GM03348 (cell line): ENCODE measurements at places on chromosomes 6 and 20.

DNA sequence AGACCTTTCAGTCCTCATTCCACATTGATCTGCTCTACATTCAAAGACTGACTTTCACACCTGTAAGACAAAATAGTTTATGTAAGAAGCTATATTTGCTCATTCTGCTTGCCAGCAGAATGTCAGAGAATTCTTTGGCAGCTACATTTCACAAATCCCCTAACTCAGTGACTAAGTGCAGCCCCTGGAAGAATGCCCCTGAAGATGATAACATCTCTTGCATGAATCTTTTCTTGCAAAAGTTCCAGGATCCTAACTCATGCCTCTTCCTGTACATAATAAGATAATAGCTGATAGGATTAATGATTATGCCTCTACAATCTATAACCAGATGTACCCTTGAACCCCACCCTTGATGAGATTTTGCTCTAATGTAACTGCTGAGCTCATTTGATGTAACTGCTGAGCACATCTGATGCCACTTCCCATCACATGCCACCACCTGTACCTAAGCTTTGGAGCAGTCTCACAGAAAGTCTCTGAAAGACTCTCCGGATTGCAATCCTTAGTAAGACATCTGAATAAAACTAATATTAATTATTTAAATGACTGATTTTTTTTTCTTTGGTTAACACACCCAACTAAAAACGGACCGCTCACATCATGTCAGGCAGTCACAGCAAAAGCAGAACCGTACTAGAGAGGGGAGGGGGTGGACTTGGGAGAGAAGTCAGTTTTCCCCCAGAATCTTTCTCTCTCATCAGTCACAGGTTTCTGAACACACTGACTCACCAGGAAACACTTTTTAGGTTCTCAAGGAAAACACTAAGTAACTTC is 684 bp upstream of the DNAH8 start:
- no peak for DNase-seq

DNA sequence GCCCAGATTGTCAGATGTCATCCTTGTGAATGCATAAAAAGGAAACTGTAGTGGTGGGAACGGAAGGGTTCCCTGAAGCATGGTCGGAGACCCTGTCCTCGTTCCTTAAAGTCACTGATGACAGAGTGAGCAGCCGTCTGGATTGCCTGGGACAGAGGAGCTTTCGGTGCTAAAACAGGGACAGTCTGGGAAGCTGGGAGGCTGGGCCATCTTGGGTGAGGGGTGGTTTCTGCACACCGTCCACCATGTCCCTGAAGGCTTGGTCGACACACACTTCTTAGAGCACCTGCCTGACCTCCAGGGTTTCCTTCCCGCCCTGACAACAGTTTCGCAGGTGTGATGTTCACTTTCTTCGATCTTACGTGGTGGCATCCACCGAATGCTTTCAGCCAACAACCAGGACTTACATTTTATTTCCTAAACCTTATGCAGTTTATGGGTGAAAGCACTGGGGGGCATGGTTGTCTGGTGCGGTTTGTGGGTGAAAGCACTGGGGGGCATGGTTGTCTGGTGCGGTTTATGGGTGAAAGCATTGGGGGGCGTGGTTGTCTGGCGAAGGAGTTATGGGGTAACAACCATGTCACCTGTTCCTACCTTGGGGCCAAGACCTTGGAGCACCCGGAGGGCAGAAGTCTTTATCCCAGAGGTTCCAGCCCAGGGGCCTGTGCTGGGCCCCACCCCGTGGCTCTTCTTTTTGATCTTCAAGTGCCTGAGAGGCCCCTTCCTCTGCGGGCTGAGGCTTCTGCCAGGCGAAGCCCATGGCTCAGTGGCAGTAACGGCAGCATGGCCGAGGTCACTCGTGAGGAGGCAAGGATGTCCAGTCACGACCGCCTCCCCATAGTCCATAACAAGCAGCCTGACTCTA is 81.7 kb upstream of the FRMD1 start:
- DNase-seq, result no peak

GRCh38 chr6:52909531-52909930 is at the start of gene GSTA3:
TSS of gene GSTA3 (minus strand) at chr6:52909698. CDS start at chr6:52905834, 3,864 bp downstream.
- peak; percentile 14 for DNase-seq

DNA sequence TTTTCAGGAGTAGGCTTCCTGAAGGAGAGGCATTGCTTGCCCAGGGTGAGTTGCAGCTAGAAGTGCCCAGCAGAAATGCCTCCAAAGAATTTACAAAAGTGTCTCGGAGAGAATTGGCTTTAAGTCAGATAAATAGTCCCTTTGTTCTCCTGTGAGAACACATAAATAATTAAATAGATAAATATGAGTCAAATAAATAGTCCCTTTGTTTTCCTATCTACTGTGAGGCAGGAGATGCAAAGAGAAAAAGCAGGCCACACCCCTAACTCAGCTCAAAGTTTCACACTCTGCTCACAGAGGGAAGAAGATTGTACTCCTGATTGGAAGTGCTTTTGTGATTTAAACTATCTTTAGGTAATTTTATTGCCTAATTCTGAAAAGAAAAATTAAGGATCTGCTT is 180.7 kb upstream of the PRSS16 start:
- DNase-seq, result no peak

DNA sequence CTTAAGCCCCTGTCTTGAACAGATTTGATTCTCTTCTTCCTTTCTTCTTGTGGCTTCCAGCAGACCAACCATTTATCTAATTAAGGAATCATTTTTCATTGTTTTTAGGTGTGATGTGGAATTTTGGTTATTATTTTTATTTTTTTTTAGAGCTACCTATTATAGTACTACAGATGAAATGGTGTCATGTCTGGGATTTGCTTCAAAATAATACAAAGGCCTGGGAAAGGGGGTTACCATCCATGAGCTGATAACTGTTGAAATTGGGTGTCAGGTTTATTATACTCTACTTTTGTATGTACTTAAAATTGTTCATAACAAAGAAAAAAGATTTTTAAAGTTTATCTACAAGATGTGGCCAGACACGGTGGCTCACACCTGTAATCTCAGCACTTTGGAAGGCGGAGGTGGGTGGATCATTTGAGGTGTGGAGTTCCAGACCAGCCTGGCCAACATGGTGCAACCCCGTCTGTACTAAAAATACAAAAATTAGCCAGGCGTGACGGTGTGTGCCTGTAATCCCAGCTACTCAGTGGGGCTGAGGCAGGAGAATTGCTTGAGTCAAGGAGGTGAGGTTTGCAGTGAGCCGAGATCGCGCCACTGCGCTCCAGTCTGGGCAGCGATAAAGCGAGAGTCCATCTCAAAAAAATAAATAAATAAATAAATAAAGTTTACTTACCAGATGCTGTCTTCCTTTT is 561 bp downstream of the IL22RA2 start:
- DNase-seq, result no peak

GRCh38 chr6:108294297-108294726 is 542 bp upstream of the AFG1L start:
- DNase-seq, result no peak

GRCh38 chr6:104431096-104431495 is 428.6 kb downstream of the HACE1 start:
- DNase-seq, result no peak

GRCh38 chr6:170460641-170461040 is 92.5 kb downstream of the PSMB1 start:
- no peak for DNase-seq

DNA sequence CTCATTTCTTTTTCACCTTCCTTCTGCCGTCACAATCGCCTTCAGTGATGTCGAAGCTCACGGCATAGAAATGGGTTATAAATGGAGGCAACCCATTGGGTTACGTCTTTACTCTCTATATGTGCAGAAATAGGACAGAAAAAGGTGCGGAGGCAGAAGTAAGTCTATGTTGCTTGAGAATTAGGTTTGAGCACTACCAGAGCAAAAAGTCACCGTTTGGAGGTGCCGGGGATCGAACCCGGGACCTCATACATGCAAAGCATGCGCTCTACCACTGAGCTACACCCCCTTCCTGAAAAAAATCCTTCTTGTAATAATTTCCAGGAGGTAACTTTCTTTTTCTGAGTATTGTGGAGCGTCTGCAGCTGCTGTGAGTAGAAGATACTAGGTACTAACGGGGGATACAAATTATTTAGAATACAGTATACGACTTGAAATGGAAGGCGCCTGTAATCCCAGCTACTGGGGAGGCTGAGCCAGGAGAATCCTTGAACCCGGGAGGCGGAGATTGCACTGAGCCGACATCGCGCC is 134.2 kb downstream of the TRIM27 start:
- DNase-seq, result peak; percentile 31

DNA sequence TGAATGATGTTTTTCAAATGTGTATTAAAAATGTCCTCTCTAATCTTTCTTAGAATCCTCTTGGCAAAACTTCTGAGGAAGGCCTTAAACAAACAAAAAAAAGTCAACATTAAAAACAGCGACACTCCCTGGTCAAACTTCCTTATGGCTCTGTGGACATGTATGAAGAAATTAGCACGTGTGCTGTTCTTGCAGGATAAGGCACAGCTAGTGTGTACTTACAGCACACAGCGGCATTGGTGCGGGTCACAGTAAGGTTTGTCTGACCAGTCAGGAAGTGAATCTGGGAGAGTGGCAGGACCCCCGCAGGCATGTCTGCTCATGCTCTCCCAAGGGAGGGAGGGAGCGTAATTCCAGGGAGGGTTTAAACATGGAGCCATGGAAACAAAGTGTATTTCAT is 38.8 kb downstream of the SLC22A1 start:
- DNase-seq, result no peak

DNA sequence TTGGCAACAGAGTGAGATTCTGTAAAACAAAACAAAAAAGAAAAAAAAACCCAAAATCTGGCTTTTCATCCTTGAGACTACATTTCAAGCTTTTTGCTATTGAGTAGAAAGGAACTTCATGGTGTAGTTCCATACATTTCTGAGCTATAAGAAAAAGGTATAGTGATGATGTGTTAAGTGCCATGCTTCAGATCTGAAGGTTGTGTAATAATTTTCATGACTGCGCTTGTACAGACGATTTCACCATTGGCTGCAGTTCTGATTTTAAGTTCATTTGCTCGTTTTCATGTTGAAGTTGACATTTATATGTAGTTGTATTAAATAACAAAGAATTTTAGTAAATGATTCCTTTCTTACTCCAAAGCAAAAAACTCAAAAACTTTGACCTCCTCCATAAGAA is 247.6 kb downstream of the ARID1B start:
- no peak for DNase-seq

DNA sequence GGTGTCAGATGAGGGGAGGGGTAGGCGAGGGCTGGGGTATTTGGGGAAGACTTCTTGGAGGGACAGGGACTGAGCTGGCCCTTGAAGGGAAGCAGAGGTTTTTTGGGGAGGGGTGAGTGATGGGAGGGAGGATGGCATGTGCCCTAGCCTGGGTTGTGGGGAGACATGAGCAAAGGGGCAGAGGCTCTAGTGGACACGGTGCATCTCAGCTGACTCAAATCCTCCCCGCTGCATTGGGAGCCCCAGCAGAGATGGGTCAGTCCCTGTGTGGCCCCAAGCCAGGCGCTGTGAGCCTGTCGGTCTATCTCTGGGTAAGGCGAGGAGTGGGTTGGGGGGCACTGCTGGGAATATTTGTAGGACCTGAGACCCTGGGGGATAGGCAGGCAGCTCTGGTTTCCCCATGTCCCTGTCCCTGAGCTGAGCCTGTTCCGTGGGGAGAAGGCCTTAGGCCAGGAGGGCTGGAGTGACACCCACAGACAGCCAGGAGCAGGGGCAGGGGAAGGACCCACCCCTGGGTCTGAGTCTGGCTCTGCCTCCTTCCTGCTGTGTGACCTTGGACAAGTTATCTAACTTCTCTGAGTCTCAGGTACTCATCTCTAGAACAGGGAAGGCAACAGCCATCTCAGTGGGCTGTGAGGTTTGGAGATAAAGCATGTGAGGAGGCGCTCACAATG is 36.0 kb downstream of the SPDEF start:
- DNase-seq, result no peak

GRCh38 chr20:51766994-51767866 is 960 bp downstream of the ATP9A start:
- peak; percentile 64 for DNase-seq

- no peak for DNase-seq
Observed at GRCh38 chr6:7489376-7489775, 52.1 kb upstream of the DSP start.

GRCh38 chr20:10271494-10272219 is 53.0 kb downstream of the SNAP25 start:
- no peak for DNase-seq

DNA sequence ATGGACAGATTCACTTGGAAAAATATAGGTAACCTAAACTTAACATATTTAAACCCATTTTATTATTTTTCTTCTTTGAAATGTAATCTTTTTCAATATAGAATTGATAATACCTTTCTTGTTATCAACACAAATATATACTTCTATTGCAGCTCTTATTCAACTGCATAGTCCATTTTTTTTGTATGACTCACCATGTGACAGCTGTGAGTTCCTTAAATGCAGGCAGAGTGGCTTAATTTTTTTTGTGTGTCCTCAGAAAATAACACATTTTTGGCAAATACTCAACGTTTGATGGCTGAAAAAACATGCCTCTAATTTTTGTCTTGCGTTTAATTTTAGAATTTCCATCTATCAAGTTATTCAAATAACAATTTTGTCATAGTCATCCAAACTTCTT is 454.8 kb downstream of the PHF3 start:
- DNase-seq, result no peak

- no peak for DNase-seq
Observed at GRCh38 chr6:64874776-64875175, 832.2 kb downstream of the EYS start.

GRCh38 chr20:4127344-4127743 is 112.0 kb upstream of the RNF24 start:
- DNase-seq, result no peak
